ENCODE measurements at places on chromosomes 2 and 18.

DNA sequence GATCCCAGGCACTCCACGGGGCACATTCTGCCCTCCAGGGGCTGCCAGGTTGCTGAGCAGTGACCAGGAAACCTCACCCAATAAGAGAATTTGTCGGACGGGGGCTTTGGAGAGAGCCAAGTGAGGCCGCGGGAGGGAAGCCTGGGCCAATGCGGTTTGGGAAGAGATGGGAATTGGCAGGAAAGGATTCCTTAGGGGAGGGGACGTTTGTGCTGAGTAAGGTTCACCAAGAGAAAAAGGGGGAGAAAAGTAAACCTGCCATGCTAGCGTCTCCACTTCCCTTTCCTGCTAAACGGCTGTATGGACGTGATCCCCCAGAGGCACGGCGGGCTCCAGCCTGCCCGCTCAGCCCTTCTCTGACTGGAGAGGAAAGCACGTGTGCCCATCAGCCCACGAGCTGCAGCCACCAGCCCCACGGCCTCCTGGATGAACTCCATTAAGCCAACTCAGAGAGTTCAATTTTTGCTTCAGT is 194.4 kb upstream of the ID2 start:
- no peak for DNase-seq

- DNase-seq, result no peak
Measured at GRCh38 chr18:62832282-62832681, 116.9 kb downstream of the PHLPP1 start.

DNA sequence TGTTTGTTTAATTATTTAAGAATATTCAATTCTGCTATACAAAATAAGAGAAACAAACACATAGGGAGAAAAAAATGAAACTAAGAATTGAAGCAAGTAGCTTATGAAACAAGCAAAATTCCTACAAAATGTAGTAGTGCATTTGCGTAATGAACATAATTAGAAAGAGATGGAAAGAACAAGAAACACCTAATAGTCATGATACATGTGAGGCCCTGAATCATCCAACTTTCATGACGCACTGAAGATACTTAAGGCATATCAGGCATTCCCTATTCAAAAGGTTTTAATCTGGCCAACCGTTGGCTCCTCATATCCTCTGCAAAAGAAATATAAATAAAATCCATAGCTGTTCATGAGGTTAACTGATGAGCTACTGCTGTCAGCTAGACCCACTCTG is 14.5 kb upstream of the NAB1 start:
- no peak for DNase-seq

- DNase-seq, result no peak
Measured at GRCh38 chr2:219344751-219345430, 12.3 kb upstream of the RESP18 start.

DNA sequence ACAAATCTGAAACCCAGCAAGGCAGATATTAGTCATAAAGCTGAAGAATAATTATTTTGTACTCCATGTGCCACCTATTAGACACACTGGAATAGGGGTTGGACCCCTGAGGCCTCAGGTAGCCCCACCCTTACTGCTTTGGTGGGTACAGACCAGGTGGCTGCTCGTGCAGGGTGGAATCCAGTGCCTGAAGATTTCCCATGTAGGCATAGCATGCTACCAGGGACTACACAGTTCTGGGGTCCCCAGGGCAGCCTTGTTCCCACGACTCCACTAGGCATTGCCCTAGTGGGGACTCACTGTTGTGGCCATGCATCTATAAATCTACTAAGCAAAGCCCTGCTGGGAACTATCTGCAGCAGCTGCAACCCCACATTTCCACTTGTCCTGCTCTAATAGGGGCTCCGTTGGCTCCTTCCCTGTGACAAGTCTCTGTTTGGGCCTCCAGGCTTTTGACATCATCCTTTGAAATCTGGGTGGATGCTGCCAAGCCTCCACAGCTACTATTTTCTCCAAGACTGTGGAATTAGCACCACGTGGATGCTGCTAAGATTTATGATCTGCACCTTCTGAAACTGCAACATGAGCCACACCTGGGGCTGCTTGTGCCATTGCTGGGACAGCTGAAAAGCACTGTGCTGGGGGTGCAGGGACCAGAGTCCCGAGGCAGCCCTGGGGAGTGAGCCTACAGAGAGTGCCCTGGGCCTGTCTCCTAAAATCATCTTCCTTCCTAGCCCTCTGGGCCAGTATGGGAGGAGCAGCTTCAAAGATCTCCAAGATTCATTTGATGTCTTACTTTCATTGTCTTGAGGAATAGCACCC is 303.8 kb downstream of the FSIP2 start:
- no peak for DNase-seq

DNA sequence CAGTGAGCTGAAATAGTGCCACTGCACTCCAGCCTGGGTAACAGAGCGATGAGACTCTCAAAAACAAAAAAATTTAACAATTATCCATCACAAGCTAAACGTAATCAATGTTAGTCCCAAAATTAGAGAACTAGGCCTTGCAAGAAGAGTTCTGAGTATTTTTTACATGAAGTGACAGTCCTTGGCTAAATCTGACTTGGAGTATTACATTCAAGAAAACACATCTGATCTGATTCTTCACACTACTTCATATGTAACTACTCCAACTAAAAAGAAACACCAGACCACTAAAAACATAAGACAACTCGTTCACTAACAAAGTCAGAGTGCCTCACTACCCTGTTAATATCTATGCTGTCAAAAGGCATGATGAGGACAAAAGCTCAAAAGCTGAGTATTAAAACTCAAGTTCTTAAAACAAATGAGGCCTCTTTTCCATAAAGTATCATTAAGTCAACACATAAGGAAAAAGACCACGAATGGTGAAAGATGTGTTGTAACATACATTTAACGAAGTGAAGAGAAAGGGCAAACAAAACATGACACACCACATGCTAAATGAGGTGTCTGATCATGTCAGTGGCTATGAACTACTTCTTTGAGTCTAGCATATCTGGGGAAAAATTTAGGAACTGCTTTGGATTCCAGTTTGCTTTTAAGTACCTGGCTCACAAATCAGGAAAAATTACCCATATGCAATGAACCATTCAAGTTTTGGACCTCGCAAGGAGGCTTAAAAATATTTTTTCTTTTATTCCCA is 42.4 kb downstream of the TRIP12 start:
- no peak for DNase-seq

- DNase-seq, result no peak
Measured at GRCh38 chr2:85175369-85176299, 42.4 kb downstream of the TCF7L1 start.

DNA sequence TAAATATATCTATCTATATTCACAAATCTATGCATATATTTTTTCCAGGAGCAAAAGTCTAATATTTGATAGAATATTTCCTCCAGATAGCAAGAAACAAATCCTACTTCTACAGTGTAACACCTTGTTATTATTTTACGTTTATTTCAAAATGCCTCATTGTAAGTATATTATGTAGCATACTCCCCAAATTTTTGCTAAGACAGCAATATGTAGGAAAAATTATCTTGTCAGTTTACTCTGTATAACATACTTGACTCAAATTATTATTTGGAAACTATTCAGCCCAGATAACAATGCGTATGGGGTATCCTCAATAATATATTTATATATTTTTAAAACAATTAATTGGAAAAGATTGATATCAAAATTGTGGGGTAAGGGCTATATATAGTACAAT is 313.2 kb downstream of the NR4A2 start:
- DNase-seq, result no peak

DNA sequence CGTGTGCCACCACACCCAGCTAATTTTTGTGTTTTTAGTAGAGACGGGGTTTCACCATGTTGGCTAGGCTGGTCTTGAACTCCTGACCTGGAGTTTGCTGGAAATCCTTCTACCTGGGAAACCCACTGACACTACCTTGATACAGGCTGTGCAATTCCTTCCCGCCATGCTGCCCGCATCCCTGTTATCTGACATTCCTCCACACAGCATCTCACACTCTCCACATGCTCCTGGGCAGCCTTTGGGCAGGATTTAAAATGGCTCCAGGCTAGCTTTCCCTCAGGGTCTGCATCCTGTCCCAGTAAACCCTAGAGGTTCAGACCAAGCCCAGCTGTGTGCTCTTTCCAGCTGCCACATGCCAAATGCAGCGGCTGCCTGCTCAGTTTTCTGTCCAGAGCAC is 319.5 kb upstream of the CXCR4 start:
- DNase-seq, result no peak

GRCh38 chr18:45865466-45865865 is 40.0 kb downstream of the SIGLEC15 start:
- no peak for DNase-seq

GRCh38 chr2:4962419-4962818 is 729.8 kb upstream of the SOX11 start:
- DNase-seq, result no peak

DNA sequence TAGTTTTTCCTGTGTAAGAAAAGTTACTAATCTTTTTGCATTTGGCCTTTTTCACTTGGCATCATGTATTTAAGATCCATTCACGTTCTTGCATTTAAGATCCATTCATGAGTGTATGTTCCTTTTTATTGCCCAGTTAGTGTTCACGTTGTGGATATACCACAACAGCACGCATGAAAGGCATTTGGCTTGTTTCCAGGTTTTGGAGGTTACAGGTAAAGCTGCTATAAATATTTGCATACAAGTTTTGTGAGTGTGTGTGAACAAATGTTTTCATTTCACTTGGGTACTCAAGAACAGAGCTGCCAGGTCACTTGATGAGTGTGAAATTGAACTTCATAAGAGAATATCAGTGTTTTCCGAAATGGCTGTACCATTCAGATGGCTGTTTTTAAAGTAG is 121.2 kb downstream of the CCBE1 start:
- no peak for DNase-seq

DNA sequence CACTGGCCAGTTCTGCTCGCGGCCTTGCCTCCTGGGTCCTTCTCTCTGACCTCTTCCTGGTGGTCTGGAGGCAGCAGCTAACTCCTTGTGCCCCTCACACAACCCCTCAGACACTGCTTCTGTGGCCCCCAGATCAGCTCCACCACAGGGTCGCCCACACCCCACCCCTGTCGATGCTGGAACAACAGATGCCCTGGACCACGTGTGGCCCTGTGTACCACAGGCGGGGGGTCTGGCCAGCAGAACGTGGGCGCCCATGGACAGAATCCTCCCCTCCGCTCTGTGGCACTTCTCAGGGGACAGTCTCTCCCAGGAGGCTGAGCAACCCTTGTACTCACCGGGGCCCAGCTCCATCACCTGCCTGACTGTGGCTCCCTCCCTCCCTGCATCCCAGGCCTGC is 245.6 kb downstream of the NDUFA10 start:
- DNase-seq, result no peak

DNA sequence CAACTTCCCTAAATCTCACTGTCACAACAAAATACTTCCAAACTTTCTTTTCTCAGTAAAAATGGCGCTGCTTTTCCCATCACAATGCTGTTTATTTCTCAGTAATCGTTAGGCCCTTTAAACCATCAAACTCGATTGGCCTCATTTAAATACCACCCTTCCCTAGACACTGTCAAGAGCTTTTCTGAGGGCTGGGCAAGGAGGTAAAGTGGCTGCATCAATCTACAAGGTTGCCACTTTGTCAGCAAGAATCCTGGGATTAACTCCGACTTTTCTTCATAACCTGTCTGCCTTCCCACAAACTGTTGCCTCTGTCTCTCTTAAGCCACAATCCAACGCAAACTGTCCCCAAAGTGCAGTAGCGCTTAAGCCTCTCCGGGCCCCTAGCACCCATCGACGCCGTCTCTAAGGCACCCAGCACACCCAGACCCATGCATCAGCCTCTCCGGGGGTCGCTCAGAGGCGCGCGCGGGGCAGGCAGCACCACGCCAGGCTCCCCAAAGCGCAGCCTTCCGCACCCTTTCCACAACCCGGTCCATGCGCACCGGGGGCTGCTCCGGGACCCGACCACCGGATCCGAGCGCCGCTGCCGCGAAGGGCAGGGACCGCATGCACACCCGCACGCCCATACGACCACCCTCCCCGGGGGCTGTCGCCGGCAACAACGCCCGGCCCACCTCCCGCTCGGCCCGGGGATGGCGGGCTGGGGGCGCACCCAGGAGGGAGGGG is 683 bp downstream of the MBOAT2 start:
- no peak for DNase-seq

- no peak for DNase-seq
Measured at GRCh38 chr18:4405965-4406364, 49.1 kb downstream of the DLGAP1 start.

GRCh38 chr18:23856466-23857163 is 157.9 kb upstream of the TTC39C start:
- DNase-seq, result no peak

DNA sequence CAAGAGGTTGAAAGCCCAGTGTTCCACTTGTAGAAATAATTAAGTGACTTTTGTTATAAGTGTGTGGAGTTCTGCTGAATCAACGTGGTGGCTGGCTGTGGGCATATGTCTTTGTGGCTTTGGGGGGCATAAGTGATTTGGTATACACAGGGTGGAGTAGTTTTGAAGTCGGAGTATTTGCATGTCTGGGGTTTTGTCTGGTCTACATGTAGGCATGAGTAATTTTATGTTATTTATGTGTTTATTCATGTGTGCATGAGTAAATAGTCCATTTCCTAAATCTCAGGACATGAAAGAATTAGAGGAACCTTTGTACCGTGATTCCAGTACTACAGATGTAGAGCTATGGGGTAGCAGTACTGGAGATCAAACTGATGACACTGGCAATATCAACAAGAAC is 179.7 kb downstream of the DYSF start:
- no peak for DNase-seq

GRCh38 chr2:240588669-240589068 is 2.1 kb downstream of the CAPN10 start:
- DNase-seq, result no peak

GRCh38 chr2:59920961-59921360 is 632.5 kb downstream of the BCL11A start:
- DNase-seq, result no peak
